Mammary microvascular endothelial cell (primary cell): ENCODE measurements at places on chromosomes 12 and 14. TPM values are rescaled to one million over a fixed set of nuclear protein-coding genes. Genes with fewer than 3 reads are reported as not detected.

SNRPF gene
- total RNA-seq = 12.6 and 23.8 TPM in 2 replicates

SMIM41 gene
- not detected in 2 replicates for total RNA-seq

SIX1 gene
- total RNA-seq = 0.30 TPM in 1 of 2 replicates, not detected in the other

PMCH gene
- not detected in 2 replicates for total RNA-seq

SDR9C7 gene
- total RNA-seq = not detected in 2 replicates

CLEC2A gene
- total RNA-seq = not detected in 2 replicates
